ENCODE measurements at places on chromosomes 3 and 15.
A peak's percentile ranks its signal among the peaks of the same experiment; 100 is the strongest.

DNA sequence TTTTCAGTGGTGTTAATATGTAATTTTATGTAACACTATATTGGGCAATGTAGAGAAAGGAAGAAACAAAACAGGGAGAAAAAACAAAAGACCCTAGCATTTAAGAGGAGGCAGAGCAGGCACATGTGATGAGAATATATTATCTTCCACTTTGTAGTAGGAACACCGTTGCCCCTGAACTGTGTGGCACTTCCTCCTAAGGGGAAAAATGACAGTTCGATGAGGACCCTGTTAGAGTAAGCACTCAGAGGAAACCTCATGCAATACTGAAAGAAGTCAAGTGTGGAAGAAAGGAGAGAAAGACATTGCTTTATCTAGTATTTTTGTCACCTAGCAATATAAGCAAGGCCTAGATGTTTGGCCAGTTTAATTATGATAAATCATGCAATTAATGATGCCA is 32.2 kb downstream of the ARPP21 start:
- no peak for DNase-seq

DNA sequence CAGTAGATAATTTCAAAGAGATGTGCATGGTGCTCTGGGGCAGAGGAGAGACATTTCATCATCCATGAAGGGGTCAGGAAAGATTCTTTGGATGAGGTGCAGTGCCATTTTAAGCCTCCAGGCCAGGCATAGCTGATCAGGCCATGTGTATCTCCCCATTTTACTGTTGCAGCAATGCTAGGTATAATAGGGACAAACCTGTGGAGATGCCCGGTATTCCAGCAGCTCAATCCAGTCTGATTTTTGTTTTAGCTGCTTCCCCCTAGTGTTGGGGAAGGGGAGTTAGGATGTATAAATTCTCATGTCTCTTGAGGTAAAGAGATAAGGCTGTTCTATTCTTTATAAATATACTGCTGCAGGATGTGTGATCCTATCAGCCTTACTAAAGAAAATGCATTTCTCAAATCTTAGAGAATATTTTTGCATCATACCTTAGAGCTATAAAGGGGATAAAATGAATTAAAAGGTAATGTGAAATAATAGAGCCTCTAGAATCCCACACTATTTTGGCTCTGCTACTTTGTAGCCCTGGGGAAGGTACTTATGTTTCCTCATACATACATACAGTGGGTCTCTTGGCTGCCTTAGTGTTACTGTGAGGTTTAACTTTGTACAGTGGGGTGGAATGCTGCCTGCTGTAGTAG is 5.2 kb downstream of the CDV3 start:
- DNase-seq = no peak

DNA sequence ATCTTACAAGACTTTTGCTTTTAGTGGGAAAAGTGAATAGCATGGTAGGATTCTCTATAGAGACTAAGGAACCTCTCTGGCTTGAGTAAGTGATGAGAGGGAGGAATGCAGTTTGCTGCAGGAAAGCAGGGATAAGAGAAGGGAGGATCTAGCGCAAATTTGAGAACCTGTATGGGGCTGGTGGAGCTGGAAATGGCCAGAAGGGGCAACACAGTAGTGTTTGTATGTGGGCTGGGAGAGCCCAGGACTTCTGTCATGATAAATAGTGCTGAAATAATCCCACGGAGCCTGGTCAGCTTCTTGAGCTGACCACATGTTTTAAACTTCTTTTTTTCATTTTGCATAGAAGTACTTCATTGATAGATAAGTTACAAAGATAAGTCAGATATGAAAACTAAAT is 11.2 kb upstream of the SHC4 start:
- DNase-seq = no peak

DNA sequence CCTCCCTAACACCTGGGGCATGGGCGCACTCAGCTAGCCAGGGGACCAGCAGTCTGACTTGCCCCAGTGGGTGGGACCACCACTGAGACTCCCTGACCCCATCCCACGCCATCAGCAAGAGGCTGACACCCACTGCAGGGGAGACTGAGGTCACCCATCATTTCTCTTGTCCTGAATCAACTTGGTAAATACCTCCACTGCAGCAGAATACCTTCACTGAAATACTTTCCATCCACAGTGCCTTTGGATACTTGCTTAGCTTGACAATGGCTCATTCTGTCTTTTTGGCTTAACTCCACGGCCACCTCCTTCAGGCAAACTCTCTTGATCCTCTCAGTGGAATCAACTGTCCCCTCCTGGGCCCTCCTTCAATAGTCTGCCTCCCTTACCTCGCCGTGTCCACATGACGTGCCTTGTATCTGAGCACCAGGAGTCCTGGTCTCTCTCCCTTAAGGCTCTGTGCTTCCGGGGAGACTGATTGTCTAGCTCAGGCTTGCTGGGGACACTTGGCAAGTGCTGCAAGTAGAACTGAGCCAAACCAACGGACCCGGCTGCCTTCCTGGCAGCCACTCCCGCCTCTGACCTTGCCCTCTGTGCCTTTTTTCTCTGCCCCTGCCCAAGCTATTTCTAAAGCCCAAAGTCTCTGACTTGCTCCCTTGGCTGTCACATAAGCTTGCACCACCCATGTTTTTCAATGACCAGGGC is 119.1 kb downstream of the ADCY5 start:
- DNase-seq = no peak

DNA sequence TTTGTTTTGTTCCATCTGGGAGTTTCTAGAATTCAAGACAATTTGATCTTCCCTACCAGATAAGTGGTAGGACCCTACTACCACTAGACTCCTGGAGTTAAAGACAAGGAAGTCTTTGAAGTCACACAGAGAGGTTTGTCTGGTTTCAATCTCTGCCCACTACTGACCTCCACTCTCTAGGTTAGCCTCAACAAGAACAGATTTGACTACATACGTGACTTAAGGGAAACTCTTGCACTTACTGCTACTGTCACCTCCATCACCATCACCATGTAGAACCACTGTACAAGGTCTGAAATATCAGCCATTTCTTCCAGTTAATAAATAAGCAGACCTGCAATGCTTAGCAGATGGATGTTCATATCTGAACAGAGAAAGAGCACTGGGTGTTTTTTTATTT is 148.3 kb upstream of the ARHGEF26 start:
- DNase-seq = no peak

- DNase-seq = no peak
These were observed 66.0 kb upstream of the ARL8B start for GRCh38 chr3:5056111-5056391.

- DNase-seq = no peak
These were observed 4.0 kb downstream of the CCDC9B start for GRCh38 chr15:40336744-40337122.

- DNase-seq = no peak
These were observed 98.9 kb upstream of the SPRED1 start for GRCh38 chr15:38153781-38154180.

DNA sequence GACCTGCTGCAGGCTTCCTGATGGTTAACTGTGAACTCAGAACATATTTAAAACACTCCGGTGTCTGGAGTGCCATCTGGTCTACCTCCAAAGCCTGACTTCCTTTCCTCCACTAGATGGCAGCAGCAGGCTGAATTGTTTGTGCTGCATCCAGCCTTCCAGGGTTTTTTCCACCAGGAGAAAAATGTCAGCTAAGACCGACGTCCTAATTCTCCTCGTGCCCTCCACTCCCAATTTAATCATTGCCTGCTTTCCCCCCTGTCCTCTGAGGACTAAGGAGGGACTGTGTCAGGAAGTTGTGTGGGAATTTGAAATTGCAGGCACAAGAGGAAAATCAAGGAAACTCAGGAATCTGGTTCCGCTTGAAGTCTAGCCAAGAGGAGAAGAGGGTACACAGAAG is 165.2 kb upstream of the UMPS start:
- DNase-seq = peak; percentile 15

- DNase-seq = no peak
These were observed 4.6 kb downstream of the OR5K3 start for GRCh38 chr3:98395101-98395500.

- no peak for DNase-seq
These were observed 4.7 kb downstream of the NFKBIZ start for GRCh38 chr3:101853982-101854381.

GRCh38 chr15:35309886-35310285 is 224.8 kb upstream of the NANOGP8 start:
- DNase-seq = no peak

- no peak for DNase-seq
These were observed 1.2 kb downstream of the RASGRF1 start for GRCh38 chr15:79089331-79089889.

GRCh38 chr3:18652781-18653180 is 227.6 kb upstream of the SATB1 start:
- DNase-seq = no peak

DNA sequence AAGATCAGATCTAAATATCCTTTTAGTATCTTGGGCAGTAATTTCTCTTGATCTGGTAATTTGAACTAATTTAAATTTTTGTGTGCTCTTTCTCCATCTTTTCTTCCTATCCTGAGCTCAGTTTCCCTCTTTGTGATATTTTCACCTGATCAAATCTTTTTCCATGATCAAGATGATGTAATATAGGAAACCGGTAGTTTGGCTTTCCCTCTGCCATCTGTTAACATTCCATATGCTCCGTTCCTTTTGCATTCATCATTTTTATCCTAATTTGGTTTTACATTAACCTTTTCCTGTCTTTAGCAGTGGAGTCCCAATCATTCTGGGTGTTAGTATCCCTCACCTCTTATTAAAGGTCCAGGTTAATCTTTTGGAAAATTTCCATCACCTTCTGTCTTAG is 5.9 kb upstream of the ABHD6 start:
- no peak for DNase-seq

DNA sequence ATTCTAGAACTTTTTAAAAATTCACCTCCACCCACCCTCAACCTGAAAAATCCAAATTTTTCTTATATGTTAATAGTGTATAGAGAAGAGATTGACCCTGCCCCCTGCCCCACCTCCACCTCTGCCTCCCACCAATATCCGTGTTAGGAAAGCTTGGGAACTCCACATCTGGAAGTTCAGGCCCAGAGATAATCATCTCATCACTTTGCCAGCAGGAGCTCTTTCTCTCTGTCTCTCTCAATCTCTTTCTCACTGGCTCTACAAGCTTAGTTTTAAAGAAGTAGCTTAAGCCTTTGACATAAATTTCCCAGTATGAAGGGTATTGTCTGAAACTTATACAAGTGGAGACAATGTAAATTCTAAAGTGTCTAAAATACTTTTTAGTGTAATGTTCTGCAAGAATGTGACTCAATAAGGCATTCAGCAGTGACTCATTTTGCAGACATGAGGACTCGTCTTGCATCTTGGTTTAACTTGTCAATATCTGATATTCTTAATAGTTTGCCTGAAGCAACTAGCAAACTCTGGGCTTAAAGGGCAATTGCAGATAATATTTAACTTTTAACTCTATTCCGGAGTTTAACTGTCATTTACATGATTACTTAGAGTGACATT is 299.8 kb upstream of the EPHA3 start:
- DNase-seq = no peak

- no peak for DNase-seq
These were observed 36.5 kb downstream of the ITGB5 start for GRCh38 chr3:124850633-124851032.

GRCh38 chr15:101295607-101296161 is 636 bp upstream of the SNRPA1 start:
- DNase-seq = no peak

- DNase-seq = no peak
These were observed 127.4 kb upstream of the PPP2R3A start for GRCh38 chr3:135837977-135838631.

DNA sequence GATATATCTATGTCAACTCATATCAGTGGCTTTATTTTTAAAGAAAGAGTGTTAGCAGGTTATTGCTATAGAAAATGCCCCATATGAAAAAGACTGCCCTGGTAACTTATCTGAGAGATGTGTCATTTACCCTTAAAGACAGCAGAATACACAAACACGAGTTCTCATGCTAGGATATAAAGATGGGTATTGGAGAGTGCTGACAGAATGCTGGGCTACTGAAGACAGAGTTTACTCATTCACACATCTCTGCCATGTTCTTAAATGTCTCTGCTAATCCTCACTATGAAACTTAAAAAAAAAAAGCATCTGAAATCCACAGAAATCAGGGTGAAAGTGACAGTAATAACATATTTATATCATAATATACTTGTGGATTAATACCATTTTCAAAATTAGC is 126.7 kb downstream of the FOXP1 start:
- DNase-seq = no peak

DNA sequence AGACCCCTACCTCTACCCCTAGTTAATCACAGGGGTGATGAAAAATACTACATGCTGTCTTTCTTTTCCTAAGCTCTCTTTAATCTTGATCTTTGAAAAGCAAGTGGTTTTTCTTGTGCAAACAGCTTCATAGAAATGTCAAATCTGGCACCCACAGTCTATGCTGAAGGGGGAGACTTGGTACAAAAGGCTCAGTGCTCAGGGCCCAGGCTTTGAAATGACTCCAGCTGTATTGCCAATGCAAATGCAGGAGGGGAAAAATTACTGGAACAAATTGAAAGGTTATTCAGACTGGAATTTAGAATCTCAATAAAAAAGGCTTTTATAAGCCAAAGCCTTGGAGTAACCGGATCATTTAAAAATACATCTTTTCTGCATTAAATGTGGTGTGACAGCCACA is 223.9 kb downstream of the LRTM1 start:
- no peak for DNase-seq

DNA sequence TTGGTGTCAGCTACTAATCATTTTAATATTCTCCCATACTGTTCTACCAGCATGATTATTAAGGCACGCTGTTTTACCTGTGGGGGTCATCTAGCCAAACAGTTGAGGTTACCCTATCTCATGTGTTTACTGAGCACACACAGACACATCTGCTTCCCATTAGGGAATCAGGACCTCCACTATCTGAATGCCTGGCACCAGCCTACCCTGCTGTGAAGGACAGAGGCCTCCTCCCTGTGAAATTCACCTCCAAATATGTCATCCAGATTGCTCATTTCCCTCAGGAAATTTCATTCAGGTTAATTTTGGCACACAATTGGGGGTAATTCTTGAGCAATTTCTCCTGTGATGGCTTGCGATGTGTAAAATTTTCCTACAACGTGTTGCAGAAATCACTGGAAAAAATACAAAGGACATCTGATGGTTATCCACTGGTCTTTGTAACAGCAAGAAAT is 155.6 kb upstream of the NR2E3 start:
- no peak for DNase-seq

DNA sequence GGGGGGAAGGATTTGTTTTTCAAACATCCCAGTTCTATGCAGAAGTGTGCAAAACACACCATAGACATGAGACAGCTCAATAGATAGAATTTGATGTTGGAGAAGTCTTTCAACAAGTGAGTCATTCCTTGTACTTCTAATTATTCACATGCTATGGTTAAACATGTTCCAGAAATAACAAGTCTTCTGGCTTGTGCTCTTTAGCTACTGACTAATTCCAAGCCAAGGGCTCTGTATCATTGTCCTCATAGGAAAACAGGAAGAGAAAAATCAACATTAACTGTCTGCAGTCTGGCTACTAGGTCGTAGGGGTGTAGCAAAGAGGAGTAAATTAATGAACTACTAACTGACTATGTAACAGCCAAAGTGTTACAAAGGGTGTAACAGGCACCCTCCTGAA is 25.8 kb downstream of the LDHAL6B start:
- no peak for DNase-seq

DNA sequence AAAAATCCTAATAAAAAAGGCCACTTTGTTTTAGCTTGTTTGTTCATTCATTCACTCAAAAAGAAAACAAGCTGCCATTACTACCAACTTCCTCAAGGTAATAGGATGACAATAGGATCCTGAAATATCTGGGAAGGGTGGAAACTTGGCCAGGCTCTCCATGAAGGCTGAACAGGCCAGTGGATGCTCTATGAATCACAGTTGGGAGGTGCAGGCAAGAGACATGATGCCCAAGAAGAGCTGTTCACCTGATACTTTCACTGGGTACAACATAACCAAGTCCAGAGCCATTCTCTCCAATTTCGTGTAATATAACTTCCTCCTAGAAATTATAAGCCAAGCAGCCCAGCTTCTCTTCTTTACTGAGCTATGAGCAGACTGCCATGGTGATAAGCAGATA is 37.3 kb downstream of the NMNAT3 start:
- no peak for DNase-seq

Data from substantia nigra (tissue), 51 donors.